ENCODE measurements at places on chromosomes 7 and 10.

GRCh38 chr7:69678494-69679187 is 80.4 kb downstream of the AUTS2 start:
- DNase-seq, result no peak

DNA sequence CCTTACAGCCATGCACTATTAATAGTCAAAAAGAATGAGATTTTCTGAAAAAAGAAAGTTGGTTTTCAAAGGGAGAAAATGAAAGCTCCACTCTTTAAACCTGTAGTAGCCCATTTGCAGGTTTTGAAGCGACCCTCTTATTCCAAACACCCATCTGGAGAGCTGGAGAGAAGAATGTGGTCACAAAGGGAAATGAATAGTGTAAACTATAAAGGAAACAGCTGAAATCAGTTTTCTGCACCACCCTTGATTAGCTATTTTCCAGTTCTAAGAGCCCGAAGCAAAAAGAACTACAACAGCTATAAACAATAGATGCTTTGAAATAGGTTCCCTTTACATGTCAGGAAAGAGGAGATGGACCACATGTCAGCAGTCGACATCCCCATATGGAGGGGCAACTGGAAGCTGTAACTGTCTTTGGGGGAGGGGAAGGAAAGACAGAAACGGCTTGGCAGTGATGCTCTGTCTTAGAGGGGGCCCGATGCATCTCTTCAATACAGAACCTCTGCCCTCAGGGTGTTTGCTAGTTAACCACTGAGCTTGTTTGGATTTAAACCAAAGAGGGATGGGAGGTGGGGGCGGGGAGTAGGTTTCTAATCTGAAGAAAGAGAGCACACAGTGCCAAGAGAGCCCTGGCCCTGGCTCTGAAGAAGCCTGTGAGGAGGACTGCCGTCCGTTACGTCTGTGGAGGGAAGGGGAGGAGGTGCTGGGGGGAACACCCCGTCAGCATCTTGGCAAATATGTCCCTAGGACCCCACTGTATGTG is 55.3 kb downstream of the CPVL start:
- DNase-seq, result no peak

DNA sequence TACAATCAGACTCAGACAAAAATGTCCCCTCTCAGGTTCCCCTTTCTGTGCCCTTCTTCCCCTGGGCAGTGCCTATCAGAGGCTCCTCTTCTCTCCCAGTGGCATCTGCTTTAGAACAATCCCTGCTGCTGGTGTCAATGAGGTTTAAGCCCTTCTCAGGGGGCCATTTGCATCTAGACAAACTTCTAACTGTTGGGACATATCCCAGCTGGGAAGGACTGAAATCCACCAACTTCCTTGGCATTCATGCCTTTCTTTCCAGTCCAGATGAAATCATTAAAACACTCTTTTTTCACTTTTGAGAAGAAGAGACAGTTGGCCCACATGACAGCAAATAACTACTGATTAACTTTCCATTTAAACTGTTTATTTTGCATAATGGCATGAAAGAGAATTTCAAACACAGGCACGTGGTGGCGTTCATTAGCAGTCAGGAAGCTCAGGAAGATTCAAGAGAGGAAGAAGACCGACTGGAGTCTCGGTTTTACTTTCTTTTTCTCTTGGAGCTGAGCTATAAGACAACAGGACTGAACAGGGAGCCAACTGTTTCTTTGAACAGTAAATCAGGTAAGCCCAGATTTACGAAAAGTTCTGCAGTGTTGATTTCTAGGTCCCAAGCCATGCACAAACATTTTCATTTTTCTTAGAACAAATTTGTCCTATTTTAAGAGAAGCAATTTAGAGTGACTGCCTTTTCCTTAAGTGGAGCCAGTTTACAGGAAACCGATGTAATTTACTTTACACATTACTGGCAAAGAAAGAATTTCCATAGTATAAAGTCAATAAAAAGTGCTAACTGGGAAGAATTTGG is at the start of gene GIMAP2:
Gene GIMAP2, plus strand, starts transcription at position 488 of the 811 bp plus-strand sequence. CDS start 1,354 bp downstream, outside the sequence.
- DNase-seq, result peak; percentile 74

DNA sequence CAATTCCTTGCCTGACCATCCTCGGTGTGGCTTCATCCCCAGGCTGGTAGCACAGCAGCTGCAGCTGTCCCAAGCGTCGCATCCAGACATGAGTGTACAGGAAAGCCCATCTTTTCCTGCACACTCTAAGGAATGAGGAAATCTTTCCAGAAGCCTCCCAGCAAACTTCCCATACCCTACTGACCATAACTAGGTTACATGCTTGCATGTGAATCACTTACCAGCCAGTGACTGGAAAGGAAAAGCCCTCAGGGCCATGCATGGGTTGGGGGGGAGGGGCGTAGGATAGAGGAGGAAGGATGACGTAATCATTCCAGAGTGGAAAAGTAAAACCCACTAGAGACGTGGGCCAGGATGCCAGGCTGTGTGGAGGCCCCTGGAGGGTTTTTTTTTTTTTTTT is 18.9 kb upstream of the ZNF212 start:
- DNase-seq, result no peak

DNA sequence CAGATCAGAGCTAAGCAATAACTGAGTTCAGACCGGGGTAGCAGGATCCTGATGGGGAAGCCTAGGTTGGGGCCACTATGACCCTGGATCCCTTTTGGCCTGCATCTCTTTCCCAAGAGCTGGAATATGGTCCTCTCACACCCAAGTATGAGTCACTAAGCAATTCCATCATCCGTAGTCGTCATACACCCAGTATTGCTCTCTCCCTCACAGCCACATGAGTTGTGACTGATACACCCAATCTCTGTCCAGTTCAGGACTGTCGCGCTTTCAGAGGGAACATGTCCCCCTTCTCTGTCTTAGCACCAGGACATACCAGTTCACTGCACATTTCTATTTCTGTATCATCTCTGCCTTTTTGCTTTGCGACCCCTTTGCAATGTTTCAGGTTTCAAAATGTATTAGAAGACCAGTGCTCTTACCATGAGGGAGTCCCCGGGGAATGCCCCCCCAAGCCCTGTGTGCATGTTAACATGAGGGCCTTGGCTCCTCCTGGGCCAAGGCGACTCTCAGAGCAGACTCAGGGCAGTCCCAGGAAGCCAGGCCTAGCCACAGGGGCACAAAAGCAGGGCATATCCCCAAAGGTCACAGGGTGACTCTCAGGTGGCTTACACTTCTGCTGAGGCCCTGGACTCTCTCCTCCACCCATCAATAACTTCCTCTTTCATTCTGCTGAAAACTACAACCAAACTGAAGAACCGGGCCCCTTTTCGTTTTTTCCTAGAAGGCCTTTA is 75.3 kb upstream of the SAMD8 start:
- no peak for DNase-seq

DNA sequence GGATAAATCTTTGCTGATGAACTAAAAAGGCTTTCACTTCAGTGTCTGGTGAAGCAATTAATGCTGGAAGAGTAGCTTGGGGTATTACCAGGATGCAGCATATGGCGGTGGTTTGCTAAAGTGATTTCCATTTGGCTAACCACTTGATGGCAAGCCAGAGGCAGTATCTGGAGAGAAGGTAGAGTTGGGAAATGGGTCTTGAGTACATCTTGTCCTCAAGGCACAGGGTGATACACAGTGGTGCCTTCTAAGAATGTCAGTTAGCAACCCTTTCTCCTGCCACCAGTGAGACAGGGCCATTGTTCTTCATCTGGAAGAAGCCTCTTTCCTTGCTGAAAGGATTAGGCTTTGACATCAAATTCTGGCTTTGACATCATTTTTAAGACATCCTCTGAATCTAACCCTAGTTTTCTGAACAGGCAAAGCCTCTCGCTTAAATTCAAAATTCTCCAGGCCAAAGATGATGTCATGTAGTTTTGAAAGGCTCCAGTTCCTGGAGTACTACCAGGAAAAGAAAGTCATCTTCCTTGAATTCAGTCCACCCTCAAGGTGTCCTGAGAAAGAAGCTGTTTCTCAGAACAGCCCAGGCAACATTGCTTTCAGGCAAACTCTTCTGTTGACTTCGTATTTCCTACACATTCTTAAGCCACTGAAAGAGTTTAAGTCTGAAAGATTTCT is 162.4 kb downstream of the ARID5B start:
- DNase-seq, result peak; percentile 68

DNA sequence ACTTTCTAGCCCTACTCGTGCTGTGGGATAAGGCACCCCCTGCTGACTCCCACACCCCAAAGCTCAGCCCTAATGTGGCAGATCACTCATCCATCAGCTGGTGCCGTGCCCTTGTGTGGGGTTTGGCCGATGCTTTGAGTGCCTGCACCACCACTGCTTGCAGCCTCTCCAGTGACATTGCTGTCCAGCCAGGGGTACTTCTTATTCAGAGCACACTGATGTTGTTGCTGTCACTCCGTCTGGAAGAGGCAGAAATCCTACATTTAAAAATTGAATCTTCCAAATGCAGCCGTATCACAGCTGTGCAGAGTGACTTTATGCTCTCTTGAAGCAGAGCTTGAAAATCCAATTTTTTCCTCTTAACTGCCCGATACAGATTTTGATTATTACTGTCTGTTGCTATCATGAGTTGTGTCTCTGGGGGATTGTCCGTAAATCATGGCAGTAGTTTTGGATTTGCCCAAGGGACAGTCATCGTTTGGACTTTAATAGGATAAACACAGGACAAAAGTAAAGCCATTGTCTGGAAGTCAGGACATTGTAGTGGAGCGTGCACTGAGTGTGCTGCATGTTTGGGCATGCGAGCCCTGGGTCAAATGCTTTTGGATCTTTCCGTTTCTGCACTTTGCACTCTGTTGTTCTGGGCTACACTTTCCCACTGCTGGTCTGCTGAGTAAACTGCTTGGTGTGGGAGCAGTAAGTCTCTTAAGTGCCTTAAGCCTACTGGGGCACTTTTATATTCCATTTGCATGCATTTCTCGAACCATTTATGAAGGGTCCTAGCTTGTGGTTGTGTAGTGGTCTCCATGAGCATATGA is 128.2 kb downstream of the DOCK1 start:
- DNase-seq, result no peak

DNA sequence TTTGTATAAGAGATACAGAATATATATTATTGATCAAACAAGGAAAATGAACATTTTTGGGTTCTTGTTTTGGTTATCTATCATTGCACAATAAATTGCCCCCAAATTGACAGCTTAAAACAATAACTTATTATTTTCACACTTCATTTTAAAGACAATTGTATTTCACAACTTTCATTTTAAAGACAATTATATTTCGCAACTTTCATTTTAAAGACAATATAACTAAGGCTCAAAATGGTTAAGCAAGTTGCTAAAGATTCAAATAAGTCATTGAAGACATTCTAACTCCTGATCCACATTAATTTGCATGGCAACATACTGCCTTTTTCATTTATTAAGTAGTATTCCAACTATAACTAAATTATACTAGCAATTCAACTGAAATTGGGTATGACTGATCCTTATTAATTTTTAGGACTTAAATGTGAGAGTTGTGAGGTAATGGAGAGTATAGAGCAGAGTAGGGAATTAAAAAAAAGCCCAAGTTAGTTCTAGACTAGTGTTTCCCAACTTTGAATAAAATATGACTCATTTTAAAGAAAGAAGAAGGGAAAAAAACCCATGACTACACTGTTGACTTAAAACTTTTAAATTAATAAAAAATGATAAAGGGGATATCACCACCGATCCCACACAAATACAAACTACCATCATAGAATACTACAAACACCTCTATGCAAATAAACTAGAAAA is 9.9 kb upstream of the STEAP2 start:
- DNase-seq, result no peak

DNA sequence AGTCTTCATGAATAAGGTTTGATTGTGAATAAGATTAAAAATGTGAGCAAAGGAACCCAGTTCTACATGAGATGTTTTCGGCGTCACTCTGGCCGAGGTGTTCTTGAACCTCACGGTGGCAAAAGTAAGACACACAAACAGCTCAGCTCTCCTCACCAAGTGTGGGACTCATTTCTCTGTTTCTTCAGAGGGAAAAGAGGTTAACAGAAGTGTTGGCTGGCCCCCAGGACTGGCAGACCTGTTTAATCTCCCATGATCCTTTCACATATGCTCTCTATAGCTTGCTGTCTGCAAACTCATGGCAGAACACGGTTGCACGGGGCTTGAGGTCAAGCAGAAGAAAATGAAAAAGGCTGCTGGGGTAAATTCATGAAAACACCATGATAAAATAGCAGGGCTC is 394.4 kb downstream of the CALN1 start:
- DNase-seq, result no peak

DNA sequence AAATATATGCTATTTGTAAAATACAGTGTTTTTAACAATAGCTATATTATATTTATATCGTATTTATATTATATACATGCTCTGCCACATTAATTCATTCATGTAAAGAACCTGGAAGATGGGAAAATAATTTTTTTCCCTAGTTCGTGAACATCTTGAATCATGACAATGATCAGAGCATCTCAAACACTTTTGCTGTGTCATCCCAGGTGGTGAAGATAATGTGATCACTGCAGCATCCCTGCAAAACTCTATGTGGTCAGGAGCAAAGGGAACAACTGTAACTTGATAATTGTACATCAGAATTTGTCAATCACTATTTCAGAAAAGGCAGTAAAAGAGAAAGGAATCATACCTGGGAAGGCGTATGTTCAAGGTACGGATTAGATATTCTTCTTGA is 39.3 kb downstream of the RAPGEF5 start:
- no peak for DNase-seq

DNA sequence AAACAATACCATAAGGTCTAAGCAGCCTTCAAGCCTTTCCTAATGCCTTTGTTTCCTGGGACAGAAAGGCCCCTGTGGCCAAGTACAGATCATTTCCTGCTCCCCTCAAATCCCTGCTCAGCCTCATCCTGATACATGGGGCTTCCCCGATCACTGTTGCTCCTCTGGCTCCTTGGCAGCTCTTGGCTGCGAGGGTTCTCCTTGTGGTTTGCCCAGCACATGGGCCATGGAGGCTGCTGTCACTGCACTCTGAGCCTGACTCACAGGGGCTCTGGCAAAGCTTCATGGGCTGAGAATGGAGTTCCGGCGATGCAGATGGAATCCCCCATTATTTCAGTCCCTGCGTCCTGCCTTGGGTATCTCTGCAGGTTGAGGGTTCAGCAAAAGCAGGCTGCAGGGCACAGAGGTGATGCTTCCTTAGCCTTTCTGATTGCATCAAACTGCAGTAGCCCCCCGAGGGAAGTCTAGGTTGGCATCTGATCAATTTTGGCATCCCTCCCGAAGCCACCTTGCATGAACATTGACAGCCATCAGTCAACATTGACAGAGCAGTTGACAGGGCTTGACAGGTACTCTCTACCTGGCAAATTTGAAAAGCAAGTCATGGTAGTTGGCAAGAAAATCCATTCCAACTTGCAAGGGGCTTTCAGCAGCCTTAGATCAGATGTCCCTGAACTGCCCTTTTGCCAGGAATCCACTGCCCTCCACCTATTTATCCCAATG is 168.6 kb downstream of the GFRA1 start:
- no peak for DNase-seq

DNA sequence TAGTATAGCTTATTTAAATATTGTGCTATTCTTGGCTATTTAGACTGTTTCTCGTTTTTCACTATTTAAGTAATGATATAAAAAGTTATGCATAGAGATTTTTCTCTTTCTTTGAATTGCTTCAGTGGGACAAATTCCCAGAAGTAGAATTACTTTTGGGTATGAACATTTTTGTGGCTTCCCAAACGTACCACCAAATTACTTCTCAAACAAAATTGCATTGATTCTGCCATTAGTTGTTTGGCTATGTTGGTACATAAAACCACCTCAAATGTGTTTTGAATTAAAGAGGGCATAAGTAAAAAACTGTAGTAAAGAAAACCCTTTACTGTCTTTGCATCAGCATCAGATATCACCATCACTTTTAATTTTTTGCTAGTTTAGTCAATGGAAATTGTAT is 31.0 kb downstream of the AKR1B1 start:
- no peak for DNase-seq

All from CD4-positive, alpha-beta T cell treated with Interleukin-15 for 4 hours (primary cell).